ENCODE measurements at places on chromosomes 2 and 18. TPM values are rescaled to one million over a fixed set of nuclear protein-coding genes. Genes with fewer than 3 reads are reported as not detected.

Gene ANKRD36
- 19.0 TPM for total RNA-seq

Gene HRH4
- not detected for total RNA-seq

Gene DNAH6
- 0.49 TPM for total RNA-seq

Gene NAT8
- not detected for total RNA-seq

All from K562 (cell line).